NCI-H446 treated with DMSO at 0.1 percent for 48 hours (cell line): ENCODE measurements at places on chromosomes 4 and X.

DNA sequence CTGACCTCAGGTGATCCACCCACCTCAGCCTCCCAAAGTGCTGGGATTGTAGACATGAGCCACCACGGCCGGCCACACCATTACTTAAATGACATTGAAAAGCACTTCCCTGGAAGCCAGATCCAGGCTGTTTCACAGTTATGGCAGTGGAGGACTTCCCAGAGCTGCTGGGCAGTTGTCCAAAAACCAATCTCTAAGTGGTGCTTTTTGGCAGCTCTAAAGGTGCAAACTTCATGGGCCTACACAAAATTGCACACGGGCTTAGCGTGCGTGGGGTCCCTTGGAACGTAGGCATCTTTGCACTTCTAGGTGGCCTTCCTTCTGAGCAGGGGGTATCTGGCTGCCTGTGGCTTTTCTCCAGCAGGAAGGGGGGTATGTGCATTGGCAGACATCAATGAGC is 172.3 kb downstream of the SHOX start:
- no peak for DNase-seq

- DNase-seq, result no peak
Observed at GRCh38 chr4:32002037-32002747, 1282.0 kb downstream of the PCDH7 start.

DNA sequence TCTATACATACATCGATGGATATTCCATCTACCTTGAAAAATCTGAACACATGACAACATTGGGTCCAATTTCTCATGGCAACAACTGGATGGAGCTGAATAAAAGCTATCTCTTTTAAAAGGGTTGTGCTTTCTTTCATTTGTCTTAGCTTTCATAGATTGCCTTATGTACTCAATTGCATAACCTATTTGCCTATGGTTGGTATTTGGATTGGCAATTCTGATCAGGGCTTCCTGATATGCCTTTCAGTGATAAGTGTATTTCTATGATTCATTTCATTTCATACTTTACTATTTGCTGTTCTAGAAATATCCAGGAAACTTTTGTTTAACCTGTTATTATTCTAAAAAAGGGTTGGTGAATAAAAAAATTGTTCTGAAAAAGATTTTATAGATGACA is 509.9 kb downstream of the GRXCR1 start:
- no peak for DNase-seq

GRCh38 chrX:149715468-149715867 is 3.6 kb downstream of the MAGEA11 start:
- DNase-seq, result no peak

DNA sequence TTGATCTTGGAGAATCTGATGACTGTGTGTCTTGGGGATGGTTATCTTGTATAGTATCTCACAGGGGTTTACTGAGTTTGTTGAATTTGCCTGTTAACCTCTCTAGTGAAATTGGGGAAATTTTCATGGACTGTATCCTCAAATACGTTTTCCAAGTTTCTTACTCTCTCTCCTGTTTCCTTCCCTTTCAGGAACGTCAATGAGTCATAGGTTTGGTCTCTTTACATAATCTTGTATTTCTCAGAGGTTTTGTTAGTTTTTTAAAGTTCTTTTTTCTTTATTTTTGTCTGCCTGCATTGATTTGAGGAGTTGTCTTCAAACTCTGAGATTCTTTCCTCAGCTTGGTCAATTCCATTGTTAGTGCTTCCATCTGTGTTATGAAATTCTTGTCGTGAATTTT is 227.7 kb upstream of the GPRIN3 start:
- DNase-seq, result no peak

DNA sequence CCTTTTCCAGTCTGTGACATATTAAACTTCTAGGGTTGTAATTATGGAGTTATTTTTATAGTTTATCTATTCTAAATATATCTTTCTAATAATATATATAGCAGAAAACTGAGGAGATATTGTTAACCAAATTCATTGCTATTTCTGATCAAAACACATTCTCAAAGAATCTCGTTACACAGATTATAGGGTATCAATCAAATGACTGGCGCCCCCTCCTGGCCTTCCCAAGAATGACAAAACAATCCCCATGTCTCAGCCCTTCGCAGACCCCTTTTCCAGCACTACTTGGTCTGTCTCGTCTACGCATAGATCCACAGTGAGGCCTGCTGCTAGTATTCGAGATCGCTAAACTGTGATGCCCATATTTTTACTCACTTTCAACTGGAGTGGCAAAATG is 209.3 kb downstream of the GPC3 start:
- no peak for DNase-seq

- DNase-seq, result no peak
Observed at GRCh38 chr4:101670370-101670769, 120.2 kb upstream of the BANK1 start.

GRCh38 chrX:97234471-97235081 is 350.9 kb downstream of the RPA4 start:
- no peak for DNase-seq

- peak; percentile 42 for DNase-seq
Observed at GRCh38 chr4:11209826-11210225, 218.9 kb downstream of the HS3ST1 start.

DNA sequence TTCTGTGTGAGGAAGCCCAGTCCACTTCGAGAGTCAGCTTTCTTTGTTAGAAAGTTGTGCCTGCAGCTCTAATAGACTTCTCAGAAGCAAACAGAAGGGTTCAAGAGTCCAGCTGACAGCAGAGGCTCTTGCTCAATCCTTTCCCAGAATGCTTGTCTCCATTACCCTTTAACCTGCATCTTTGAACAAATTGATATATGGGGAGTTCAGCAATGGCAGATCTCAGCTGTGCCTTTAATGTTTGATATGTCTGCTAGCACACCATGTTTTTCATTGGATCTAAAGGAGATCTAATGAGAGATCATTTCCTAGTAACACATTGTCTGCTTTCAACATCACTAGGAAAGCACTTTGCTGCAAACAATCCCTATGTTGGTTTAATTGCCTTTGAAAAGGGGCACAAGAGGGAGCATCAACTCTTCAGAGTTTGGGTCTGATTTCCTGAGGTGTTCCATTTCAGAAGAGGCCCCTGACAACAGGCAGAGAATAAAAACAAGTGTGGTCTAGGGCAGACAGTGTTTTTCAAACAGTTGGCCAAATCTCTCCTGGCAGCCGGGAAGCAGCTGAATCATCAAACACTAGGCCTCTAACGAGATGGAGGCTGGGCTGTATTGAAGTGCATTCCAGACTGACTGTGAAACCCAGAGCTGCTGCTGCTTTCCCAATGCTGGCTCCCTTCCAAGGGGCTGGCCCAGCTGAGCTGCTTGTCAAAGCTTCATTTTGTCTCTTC is 55.5 kb downstream of the LUZP4 start:
- DNase-seq, result peak; percentile 65

DNA sequence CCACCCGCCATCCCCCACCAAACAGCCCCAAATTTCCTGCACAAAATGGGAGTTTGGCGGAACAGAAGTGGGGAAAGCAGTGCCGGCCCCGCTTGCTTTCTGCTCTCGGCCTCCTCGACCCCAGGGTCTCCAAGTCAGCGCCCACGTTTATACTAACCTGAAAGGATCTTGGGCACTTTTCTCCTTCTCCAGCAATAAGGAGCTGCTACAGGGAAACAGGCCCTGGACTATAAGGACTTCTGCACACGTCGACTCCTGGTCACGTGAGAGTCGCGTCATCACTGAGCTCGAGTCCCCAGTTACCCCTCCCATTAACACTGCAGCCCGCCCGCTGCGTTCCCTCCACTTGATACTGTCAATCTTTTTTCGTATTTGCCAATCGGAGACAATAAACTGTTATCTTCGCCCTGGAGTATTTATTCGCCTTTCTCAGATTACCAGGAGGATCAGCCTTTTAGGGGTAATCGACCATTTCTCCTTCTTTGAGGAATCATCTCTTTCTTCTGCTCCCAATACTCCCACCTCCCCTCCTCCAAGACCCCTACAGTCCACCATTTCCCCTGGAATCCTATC is at the start of gene TCEAL8:
Gene TCEAL8, minus strand, starts transcription at position 235 of the 573 bp plus-strand sequence. CDS start 1,176 bp downstream, outside the sequence.
- DNase-seq, result peak; percentile 59

- no peak for DNase-seq
Observed at GRCh38 chr4:183403486-183403885, 41.0 kb upstream of the CDKN2AIP start.
